NCI-H1436 treated with DMSO at 0.1 percent for 48 hours (cell line): ENCODE measurements at places on chromosomes 5 and 9.

- no peak for DNase-seq
These were observed 237.7 kb downstream of the SH3GL2 start for GRCh38 chr9:17816431-17817027.

DNA sequence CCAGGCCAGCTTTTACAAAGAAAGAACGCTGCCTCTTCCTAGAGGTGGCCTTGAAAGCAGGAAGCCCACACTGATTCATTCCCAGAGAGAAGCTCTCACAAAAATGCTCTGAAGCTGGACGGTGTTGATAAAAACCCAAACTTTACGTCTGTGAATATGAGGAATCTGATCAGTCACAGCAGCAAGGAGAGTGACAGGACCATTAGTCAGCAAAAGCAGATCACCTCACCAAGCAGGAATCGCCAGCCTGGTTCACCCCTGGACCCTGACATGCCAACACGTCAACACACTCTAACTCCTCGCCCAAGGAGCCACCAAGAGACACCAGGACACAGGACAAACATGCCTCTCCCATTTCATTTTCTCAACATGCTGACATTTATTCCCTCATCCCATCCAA lies 70.6 kb upstream of the ZNF622 start:
- no peak for DNase-seq

DNA sequence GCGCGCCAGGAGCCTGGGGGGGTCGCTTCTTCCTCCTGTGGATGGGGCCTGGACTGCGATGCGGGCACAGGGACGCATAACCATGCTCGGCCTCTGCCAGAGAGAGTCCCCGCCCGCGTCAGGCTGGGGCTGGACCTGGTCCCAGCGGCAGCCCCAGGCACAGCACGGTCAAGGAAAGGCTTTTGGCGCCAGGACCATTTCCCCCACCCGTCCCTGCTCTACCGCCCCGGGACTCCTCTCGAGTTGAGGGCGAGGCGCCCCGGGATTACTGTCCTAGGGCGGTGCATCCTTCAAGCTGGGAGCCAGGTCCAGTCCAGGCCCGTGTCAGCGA lies 341 bp downstream of the MXD3 start:
- DNase-seq: no peak

GRCh38 chr9:42388146-42388690 lies 204.8 kb downstream of the SPATA31A6 start:
- no peak for DNase-seq

GRCh38 chr5:87899721-87900131 lies 368.9 kb downstream of the TMEM161B start:
- no peak for DNase-seq

DNA sequence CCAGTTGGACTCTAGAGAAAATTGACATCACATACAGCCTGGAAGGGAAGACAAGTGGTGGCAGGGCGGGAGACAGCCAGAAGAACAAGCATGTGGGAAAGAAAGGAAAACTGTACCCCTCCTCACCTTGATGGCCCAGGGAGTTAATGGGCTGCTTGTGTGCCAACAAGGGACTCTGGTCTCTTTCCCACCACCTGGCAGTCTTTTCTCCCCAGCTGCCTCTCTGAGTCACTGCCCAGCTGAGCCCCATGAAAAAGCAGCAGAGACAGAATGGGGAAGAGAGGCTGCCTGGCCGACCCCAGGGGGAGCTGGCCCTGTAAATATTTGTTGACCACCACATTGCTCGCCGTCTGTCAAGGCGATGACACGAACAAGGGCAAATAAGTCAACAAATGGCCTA lies 359.4 kb downstream of the ENC1 start:
- no peak for DNase-seq

GRCh38 chr9:74777136-74777879 lies 110.4 kb downstream of the TRPM6 start:
- no peak for DNase-seq

DNA sequence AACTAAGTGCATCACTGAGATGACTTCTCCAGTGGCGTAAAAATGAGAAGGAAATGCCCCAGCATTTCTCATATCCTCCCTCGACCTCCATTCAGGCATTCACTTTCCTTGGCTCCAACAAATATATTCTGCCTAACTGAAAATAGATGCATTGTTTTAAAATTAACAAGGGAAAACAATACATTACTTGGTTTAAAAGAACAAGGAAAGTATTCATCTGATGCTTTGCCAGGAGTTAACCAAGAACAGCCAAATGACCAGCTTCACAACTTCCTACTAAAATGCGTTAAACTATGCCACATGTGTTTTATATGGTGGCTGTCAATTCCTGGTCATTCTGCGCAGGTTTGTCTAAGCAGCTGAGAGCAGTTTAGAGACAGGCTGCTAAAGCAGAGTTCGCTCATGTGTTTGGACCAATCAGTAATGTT lies 121.4 kb downstream of the GNAQ start:
- no peak for DNase-seq

- DNase-seq: no peak
These were observed 167.9 kb downstream of the DENND1A start for GRCh38 chr9:123761905-123762605.

- DNase-seq: no peak
These were observed 51.4 kb upstream of the BNC2 start for GRCh38 chr9:16921855-16922254.
